ENCODE measurements at places on chromosomes 3 and 15. TPM values are rescaled to one million over a fixed set of nuclear protein-coding genes. Genes with fewer than 3 reads are reported as not detected.

DNA sequence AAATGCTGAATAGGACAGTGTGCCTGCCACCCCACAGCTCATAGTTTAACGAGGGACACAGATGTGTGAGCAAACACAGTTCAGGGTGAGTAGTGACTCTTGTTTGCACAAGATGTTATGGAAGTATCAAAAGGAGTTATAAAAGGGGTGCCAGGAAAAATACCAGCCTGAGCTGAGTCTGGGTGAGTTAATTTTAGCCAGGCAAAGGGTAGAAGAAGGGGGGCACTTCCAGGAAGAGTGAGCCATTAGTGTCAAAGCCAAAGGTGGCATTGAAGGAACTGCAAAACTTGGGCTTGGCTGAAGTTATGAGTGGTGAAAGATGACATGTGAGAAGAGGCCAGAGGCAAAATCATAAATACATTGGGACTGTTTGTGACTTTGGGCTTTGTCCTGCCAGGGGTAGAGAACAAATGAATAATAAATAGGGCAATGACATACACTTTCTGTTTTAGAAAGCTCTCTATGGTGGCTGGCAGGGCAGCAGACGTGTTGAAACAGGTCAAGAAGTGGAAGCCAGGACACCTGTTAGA is 1.9 kb upstream of the SPPL2A start:
- DNase-seq: peak; percentile 17

GRCh38 chr3:157388976-157389375 is 47.7 kb upstream of the PTX3 start:
- DNase-seq: no peak

GRCh38 chr15:58165661-58166060 is 27.5 kb downstream of the AQP9 start:
- DNase-seq: no peak

- DNase-seq: no peak
These were observed 7.6 kb upstream of the NR2E3 start for GRCh38 chr15:71802770-71803169.

GRCh38 chr3:159150180-159150579 is 348.3 kb downstream of the MFSD1 start:
- DNase-seq: no peak

GRCh38 chr3:142853270-142854168 is 35.4 kb downstream of the PCOLCE2 start:
- no peak for DNase-seq

The C3orf85 gene
- not detected for total RNA-seq

The CHRNA3 gene
- 0.29 TPM for total RNA-seq

The PLSCR5 gene
- not detected for total RNA-seq

The PPP1R2 gene
- 42.8 TPM for total RNA-seq

The UPK1B gene
- not detected for total RNA-seq

The SLC22A13 gene
- 1.2 TPM for total RNA-seq

Data from osteocyte (in vitro differentiated cells).